ENCODE measurements at places on chromosomes 16 and 17. TPM values are rescaled to one million over a fixed set of nuclear protein-coding genes. Genes with fewer than 3 reads are reported as not detected.

Gene HEATR9
- not detected for total RNA-seq

Gene C16orf54
- total RNA-seq = not detected

Gene BCO1
- total RNA-seq = not detected

Gene CA5A
- not detected for total RNA-seq

Gene TBC1D3I
- total RNA-seq = not detected

Gene TEKT5
- total RNA-seq = not detected

Gene MYH8
- total RNA-seq = not detected

Gene METTL16
- 15.4 TPM for total RNA-seq

Gene ZP2
- total RNA-seq = not detected

Gene HOXB4
- total RNA-seq = 1.9 TPM

Gene ALOX12
- total RNA-seq = not detected

Gene SMPD3
- total RNA-seq = not detected

Gene SLFN12
- 48.6 TPM for total RNA-seq

Gene TMC7
- 0.28 TPM for total RNA-seq

Gene PNMT
- not detected for total RNA-seq

Gene NPIPA3
- not detected for total RNA-seq

Gene SOX8
- total RNA-seq = under 0.01 TPM

Gene HCRT
- total RNA-seq = not detected

Gene C1QL1
- total RNA-seq = 0.28 TPM

Gene RNU2-1
- not detected for total RNA-seq

Measured in IMR-90 (cell line).